Mononuclear cell (primary cell): ENCODE measurements at places on chromosomes 16 and 17. TPM values are rescaled to one million over a fixed set of nuclear protein-coding genes. Genes with fewer than 3 reads are reported as not detected.

The LGALS3BP gene
- 20.5 TPM for total RNA-seq

The TM4SF5 gene
- total RNA-seq = not detected

The C1QL1 gene
- total RNA-seq = not detected

The LRRC37A2 gene
- total RNA-seq = 24.1 TPM

The SULT1A1 gene
- total RNA-seq = 53.4 TPM

The KRTAP1-1 gene
- not detected for total RNA-seq

The TNFRSF13B gene
- 2.2 TPM for total RNA-seq

The CACNG3 gene
- under 0.01 TPM for total RNA-seq

The DHX38 gene
- total RNA-seq = 38.0 TPM

The CCL3 gene
- total RNA-seq = 1,287 TPM

The SLC5A10 gene
- total RNA-seq = 0.10 TPM

The TMEM88 gene
- total RNA-seq = 8.5 TPM

The CDH3 gene
- 0.10 TPM for total RNA-seq

The SLC12A3 gene
- 0.10 TPM for total RNA-seq

The ATP2A1 gene
- 0.52 TPM for total RNA-seq
